ENCODE measurements at places on chromosomes 1 and 21.

- peak; percentile 59 for DNase-seq
Observed at GRCh38 chr21:44454747-44455523, at the start of gene LRRC3. Gene LRRC3, plus strand, starts transcription at chr21:44455510. Its CDS starts 1,135 bp downstream, at chr21:44456645.

DNA sequence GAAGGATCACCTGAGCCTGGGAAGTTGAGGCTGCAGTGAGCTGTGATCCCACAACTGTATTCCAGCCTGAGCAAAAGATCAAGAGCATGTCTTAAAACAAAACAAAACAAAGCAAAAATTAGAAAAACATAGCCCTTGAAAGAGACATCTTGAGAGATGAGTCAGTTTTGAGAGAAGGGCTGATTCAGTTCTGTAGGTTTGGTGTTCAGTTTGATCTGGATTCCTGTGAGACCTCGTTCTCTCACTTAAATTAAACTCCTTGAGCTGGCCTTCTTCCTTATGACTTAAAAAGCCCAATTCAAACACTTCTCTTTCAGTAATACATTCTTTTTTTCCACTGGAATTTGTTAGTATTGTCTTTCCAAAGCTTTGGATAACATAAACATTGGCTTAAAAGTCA lies 164.2 kb downstream of the NRIP1 start:
- DNase-seq: no peak

GRCh38 chr1:22627331-22627730 lies 9.1 kb upstream of the C1QA start:
- DNase-seq: no peak

GRCh38 chr1:150484431-150484830 lies 2.8 kb upstream of the TARS2 start:
- no peak for DNase-seq

DNA sequence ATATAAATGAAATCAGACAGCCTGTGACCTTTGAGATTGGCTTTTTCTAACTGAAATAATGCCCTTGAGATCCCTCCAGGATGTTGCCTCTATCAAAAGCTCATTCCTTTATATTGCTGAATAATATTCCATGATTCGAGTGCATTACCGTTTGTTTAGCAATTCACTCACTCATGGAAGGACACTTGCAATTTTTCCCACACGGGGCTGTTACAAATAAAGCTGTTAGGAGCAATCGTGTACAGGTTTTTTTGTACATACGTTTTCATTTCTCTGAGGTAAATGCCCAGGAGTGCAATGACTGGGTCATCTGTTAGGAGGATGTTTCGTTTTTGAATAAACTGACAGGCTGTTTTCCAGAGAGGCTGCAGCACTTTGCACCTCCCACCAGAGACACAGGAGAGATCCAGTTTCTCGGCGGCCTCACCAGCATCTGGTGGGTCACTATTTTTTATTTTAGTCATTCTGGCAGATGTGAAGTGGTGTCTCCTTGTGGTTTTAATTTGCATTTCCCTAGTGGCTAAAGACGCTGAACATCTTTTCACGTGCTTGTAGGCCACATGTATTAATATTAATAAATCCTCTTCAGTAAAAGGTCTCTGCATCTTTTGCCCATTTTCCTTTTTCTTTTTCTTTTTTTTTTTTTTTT lies 11.0 kb downstream of the PRDM15 start:
- no peak for DNase-seq

GRCh38 chr1:226946841-226947240 lies 6.7 kb downstream of the COQ8A start:
- DNase-seq: no peak

- peak; percentile 15 for DNase-seq
Observed at GRCh38 chr21:43275421-43276211, 106.8 kb downstream of the CRYAA start.

- DNase-seq: no peak
Observed at GRCh38 chr1:193284219-193284618, 97.8 kb upstream of the B3GALT2 start.

GRCh38 chr1:93853940-93854339 lies 25.1 kb downstream of the DNTTIP2 start:
- DNase-seq: no peak

- no peak for DNase-seq
Observed at GRCh38 chr1:113534130-113534817, 144.0 kb downstream of the MAGI3 start.

DNA sequence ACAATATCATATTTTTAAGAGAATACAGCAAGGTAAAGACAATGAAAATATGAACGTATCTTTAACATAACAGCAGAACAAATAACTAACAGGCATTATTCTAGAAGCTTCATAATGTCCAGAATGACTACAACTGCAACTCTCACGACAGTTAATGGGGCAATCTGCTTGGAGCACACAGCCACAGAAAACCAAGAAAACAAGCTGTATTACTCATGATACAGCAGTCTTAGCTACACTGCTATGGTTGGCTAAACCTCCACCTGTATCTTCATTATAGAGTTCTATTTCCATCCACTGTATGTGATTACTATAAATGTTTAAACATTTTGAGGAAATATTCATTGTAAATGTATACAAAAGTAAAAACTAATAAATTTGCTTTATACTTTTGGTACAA lies 139.9 kb downstream of the DPYD start:
- no peak for DNase-seq

GRCh38 chr1:180927841-180928240 lies 15.1 kb downstream of the KIAA1614 start:
- DNase-seq: no peak

DNA sequence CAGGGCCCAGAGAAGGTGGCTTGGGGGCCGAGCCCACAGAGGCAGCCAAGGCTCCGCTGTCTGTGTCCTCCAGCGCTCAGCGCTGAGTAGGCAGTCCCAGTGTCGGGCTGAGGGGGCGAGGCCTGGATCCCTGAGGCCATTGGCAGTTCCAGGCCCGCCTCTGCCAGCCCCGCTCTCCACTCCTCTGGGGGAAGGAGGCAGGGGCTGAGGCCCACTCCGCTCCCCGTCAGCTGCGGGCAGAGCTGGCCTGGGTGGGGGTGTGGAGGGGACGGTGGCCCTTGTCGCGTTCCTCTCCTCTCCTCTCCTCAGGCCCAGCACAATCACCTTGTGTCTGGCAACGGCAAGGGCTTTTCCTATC lies 132.8 kb downstream of the CASZ1 start:
- no peak for DNase-seq

DNA sequence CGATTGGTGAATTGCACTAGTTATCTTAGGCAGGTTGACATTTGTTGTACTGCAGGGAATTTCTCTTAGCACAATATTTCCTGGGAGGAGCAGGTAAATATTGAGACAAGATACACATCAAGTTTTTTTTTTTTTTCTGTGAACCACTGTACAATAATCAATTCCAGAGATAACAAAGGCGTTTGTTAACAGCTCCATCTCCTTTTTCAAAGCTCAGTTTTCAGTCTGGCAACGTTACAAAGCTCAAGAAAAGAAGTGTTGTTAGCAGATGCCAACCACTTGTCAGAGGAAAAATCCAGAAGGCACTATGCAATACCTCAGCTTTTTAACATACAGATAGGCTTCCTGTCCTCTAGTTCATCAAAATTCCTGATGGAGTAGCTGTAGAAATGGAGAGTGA lies 40.9 kb upstream of the DAB1 start:
- no peak for DNase-seq

DNA sequence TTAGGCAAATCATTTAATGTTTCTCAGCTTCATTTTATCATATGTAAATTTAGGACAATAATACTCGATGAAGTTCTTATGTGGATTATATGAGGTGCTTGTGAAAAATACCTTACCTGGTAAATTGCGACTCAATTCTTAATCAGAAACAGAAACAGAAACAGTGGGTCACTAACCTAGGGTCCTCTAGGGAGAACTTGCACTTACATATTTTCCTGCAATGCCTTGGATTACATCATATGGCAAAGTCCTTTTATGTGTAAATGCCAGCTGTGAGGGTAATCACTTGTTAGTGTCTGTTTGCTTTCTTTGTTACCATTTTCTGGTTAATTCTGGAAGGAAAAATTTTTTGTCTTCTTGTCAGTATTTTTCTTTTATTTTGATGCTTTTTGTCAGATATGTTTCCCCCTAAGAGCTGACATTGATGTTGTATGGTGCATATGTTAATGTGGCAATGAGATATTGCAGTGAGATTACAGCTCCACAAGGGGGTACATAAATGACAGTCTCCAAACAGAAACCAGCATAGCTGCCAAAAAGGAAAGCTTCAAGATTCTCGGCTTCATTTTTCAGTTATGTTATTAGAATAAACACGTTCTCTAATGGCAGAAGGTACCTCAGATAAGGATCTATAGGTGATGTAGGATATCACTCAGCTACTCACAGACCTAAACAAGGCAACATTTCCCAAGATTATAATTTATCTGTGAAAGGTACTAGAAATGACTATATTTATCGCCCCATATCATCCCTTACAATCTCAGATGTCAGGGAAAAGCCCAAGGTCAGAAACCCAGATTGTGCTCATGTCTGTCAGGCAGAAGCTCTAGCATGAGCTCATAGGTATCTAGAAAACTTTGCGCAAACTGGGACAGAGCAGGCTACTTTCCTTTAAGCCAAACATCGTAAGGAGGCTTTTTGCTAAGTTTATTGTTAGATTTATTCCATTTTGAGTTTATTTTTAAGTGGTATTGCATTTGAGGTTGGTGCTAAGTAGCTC lies 119.9 kb downstream of the FASLG start:
- DNase-seq: no peak

- peak; percentile 14 for DNase-seq
Observed at GRCh38 chr1:229479660-229480399, 28.3 kb downstream of the NUP133 start.

- no peak for DNase-seq
Observed at GRCh38 chr1:177880339-177880891, 89.4 kb downstream of the SEC16B start.

DNA sequence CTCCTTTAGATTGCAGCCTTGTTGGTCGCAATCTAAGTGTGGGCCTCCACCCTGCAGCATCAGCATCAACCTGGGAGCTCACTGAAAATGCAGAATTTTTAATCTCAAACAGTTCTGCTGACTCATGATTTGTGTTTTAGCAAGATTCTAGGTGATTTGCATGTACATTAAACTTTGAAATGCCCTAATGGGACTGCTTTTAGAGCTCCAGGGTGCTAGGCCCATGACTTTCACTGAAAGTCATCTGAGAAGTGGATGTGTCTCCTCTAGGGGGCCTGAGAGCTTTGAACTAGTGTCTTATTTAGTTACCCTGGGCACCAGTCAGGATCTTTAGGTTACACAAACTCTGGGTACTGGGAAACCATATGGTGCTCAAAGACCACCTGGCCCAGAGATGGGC lies 9.0 kb downstream of the TRIM67 start:
- DNase-seq: no peak

- no peak for DNase-seq
Observed at GRCh38 chr1:89276690-89277089, 4.0 kb upstream of the GBP5 start.

GRCh38 chr1:5765997-5766913 lies 226.0 kb downstream of the NPHP4 start:
- no peak for DNase-seq

DNA sequence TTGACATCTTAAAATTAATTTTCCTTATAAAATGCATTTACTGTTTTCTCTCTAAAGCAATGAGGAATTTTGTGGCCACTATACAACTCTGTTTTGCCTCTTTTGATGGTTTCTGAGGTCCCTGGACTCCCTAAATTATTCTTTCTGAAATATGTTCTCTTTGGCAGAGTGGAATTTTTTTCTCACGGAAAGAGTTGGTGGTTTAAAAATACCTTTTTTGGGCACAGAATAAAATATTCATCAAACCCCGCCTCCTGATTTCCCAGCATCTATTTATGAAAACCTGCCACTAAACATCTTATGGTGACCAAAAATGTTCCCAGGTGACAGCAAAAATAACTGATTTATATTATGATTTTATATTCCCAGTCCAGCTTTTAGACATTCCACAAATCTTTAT lies 165.3 kb upstream of the SYT6 start:
- DNase-seq: no peak

GRCh38 chr1:185679220-185679619 lies 55.0 kb upstream of the HMCN1 start:
- DNase-seq: no peak

DNA sequence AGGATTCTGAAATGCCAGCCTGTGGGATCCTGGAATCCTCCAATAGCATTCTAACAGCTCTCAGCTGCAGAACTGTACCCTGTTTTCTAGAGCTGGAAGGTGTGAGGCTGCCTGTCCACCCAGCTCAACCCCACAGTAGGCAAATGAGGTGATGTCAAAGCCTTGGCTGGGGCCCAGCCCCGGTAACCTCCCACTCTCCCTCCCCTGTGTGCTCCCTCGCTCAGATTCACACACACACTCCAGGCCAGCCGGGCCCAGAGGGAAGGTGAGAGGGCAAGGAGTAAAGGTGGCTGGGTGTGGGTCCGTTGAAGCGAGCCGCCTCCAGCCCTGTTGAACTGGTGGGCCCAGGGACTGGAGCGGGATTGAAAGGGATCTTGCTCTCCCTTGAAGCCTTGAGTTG lies at the start of gene BSND:
BSND (plus strand) TSS at position 257 of the 400 bp plus-strand sequence. CDS start 254 bp downstream, outside the sequence.
- no peak for DNase-seq

DNA sequence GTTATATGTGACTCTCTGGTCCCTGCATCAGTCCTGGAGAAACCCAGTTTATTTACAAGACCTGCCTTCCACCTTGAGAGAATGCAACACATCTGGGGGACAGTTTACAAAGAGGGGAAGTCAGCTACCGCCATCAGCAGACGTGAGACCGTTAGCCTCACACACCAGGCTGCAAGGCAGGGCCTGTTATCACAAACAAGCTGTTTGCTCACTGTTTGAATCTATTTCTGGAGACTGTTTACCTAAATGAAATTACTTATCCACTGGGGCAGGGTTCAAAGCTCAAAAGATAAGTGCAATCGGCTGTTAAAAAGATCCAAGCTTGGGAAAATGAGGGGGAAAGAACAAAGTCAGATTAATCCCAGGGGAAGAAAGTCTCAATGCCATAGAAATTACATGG lies 134.4 kb downstream of the ZNF281 start:
- no peak for DNase-seq

DNA sequence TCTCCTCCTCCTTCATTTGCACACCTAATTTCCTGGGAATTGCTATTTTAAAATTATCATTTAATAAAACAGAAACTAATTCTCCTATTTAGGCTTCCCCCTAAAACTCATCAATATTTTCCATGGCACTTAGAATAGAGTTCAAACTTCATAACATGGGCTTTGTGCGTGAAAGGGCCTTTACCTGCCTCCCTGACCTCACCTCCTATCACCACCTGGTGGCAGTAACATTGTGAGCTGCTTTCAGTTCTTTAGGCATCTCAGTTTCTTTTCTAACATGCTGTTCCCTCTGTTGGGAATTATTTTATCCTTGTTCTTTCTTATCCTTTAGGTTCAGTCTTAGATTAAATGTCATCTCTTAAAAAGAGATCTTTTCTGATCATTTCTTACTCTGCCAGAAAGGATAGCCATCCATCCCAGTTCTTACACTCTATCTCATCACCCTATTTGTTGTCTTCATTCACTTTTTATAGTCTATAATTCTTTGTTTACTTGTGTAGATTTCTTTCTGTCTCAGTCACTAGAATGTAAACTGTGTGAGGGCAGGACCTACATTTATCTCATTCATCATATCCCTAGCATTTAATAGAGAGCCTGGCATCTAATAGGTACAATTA lies 133.8 kb upstream of the KIAA1614 start:
- no peak for DNase-seq

DNA sequence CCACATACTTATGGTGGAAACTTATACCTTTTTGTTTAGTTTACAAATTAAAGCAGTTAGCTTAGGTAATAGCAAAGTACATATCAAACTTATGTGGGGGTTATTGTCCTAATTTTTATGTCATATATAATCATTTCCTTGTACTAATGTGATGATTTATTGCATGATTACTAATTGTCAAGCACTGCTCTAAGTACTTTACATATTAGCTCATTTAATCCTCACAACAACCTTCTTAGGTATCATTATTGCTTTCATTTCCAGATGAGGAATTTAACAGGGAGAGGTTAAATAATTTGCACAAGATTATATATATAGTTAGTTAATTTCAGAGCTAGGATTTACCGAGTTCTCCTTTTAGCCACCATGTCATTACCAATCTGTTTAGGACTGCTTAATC lies 11.9 kb upstream of the SSX2IP start:
- DNase-seq: no peak

Measured in NB4 (cell line).